Upper lobe of left lung (tissue), 6 donors: ENCODE measurements at places on chromosomes 5 and 9. TPM values are rescaled to one million over a fixed set of nuclear protein-coding genes. Genes with fewer than 3 reads are reported as not detected.

DNA sequence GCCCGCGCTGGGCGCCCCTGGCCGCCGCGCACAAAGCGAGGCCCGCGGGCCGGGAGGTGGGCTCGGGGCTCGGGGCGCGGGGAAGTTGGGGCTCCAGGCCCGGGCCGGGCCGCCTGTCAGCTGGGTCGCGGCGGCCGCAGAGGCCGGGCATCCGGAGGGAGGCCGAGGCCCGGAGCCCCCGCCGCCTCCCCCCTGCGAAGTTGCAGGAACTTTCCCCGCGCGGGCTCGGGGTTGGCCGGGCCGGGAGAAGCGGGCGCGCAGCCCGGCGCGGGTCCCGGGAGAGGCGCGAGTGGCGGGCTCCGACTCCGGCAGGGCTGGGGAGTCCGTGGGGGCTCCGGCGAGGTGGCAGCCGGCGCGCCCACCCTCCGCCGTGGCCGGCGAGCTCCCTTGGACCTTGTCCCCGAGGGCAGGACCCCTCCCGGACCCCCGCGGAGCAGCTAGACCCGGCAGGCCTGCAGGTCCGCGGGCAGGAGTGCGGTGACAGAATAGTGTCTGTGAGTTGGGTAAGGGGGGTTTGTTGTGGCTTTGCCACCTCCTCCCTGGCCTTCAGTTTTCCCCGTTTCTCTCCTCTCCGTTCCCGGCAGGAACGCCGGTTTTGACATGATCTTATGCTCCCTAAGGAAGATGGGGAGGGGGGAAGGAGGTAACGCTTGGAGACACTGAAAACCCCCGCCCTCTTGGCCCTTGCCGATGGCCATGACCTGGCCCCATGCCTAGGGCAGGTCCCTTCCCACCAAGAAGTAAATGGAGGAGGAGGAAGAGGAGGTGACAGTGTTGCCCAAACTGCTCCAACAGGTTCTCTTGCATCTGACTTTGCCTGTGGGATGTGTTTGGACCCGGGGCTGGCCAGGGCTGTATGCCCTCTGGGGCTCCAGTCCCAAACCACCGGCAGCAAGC, 942 bp downstream of the PHF2 start:
- peak overlapping the region; percentile 69 for H3K4me3 ChIP-seq
- peak overlapping the region; percentile 94 for H3K27ac ChIP-seq
- peaks cover 48% of the 10 kb centered on the region for H3K4me1 ChIP-seq
- DNase-seq, result peak; percentile 46

NR2F1 gene
- 39.7 TPM for total RNA-seq

DNM1 gene
- 17.8 TPM for total RNA-seq

DNA sequence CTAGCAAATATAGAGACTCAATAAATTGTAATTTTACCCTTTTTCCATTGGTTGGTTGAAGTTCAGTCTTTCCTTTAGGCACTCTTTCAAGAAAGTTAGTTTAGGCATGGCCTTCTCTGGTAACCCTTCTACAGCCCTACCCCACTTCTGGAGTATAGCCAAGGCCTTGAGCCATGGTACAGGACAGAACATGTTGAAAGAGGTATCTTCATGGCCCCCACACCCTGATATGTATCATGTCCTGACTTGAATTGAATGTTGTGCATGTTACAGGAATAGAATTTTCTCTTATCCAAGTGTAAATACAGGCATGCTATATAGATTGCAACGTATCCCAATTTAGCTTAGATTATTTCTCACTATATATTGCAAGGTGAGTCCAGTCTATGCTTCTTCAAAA, 175.6 kb downstream of the CD180 start:
- peak overlapping the region; percentile 26 for H3K27ac ChIP-seq
- no peaks in the 10 kb centered on the region for H3K36me3 ChIP-seq
- H3K27me3 ChIP-seq, result no peaks in the 10 kb centered on the region
- DNase-seq, result no peak
- H3K4me3 ChIP-seq, result no peak overlapping the region

MYMK gene
- total RNA-seq, result not detected

DNA sequence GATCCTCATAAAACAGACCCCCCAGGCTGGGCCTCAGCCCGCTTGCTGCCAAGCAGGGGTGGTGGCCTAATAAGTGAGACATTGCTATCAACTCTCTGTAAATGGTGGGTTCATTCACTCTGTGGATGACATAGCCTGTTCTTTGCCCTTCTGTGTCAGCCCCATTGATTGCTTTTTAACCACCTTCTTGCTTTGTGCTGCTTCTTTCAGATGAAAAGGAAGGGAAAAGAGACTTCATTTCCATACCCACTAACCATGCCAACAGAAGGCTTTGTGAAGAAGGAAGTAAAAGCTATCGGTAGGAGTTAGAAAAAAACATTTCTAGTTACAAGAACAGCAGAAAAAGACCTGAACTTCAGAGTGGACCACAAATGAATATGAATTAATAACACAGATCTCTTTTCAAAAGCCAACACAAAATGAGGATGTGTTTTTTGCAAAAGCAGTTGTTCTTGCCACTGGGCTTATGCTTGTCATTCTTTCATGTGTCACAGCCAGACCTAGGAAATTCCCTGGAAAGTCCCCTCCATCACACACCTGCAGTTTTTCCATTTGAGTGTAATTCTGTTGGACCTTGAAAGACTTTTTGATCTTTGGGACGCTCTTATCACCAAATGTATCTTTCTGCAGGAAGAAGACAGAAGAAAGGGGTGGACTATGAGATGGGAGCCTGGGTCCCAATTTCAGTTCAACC, 507.7 kb downstream of the CCDC171 start:
- H3K27ac ChIP-seq, result no peak overlapping the region
- H3K4me3 ChIP-seq, result no peak overlapping the region
- no peaks in the 10 kb centered on the region for H3K27me3 ChIP-seq
- no peaks in the 10 kb centered on the region for H3K4me1 ChIP-seq
- no peak for DNase-seq

ASPN gene
- total RNA-seq, result 7.9 TPM

GRCh38 chr5:127040796-127041520, 10.6 kb upstream of the MARCHF3 start:
- DNase-seq, result no peak
- H3K27ac ChIP-seq, result peak overlapping the region; percentile 8
- H3K36me3 ChIP-seq, result no peaks in the 10 kb centered on the region

CLTA gene
- 188 TPM for total RNA-seq

GRCh38 chr9:19748278-19749126, 40.3 kb downstream of the SLC24A2 start:
- no peak overlapping the region for H3K4me3 ChIP-seq
- H3K36me3 ChIP-seq, result no peaks in the 10 kb centered on the region
- no peaks in the 10 kb centered on the region for H3K4me1 ChIP-seq
- DNase-seq, result no peak
- H3K27me3 ChIP-seq, result no peaks in the 10 kb centered on the region

BTNL3 gene
- not detected for total RNA-seq

DNA sequence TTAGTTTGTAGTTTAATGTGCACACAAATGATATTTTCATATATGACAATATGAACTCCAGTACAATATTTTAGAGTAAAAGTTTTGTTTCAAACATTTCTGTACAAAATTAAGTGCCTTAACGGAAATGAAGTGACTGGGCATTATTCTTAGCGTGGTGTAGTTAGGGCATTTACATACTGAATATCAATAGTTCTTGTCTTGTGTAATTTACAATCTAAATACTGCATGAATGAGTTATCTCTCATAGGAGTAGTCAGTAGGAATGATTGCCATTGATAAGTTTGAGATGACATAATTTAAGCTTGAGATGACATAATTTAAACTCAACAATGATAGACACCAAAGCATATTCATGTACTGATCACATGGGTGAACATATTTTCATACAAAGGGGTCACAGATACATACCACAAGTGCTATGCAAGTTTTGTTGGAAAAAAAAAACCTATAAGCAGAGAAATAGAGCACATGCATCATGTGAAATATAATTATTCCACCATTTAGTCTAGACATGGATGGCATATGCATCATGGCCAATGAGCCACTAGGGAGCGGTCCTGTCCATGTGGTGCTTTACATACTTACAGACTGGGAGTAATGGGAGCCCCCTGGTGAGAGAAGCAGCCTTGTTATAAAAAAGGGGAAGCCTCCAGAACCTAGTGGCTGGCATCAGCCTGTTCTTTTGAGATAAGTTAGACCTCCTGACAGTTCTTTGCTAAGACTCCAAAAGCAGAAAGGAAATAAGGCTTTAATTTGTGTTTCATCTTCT, 1523.9 kb downstream of the MAT2B start:
- H3K4me3 ChIP-seq, result no peak overlapping the region
- H3K27ac ChIP-seq, result no peak overlapping the region
- no peaks in the 10 kb centered on the region for H3K4me1 ChIP-seq
- H3K36me3 ChIP-seq, result no peaks in the 10 kb centered on the region
- no peak for DNase-seq

GRCh38 chr9:26462213-26462612, 430.4 kb downstream of the CAAP1 start:
- H3K36me3 ChIP-seq, result no peaks in the 10 kb centered on the region
- no peak overlapping the region for H3K27ac ChIP-seq
- no peak for DNase-seq
- H3K4me1 ChIP-seq, result no peaks in the 10 kb centered on the region

DNA sequence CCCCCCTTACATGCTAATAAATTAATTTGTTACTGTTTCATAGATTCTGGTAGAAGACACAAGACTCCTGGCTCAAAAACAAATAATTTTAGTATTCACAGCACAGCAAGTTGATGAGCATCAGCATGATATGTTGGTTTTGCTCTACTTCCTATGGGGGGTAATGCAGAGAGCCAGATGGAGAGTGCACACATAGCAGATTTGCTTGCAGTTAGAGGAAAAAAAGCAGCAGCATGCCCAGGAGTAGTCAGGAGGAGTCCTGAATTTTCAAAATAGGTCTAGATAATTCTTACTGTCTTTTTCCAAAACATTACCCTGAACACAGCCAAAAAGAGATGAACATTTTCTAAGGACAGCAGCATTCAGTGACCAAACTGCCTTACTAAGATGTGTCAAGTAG, 261.3 kb downstream of the COX7C start:
- no peak for DNase-seq
- H3K4me1 ChIP-seq, result no peaks in the 10 kb centered on the region
- H3K27me3 ChIP-seq, result no peaks in the 10 kb centered on the region
- no peak overlapping the region for H3K27ac ChIP-seq
- H3K36me3 ChIP-seq, result no peaks in the 10 kb centered on the region
- no peak overlapping the region for H3K4me3 ChIP-seq

CARD19 gene
- 34.8 TPM for total RNA-seq

GRCh38 chr5:150512368-150512747, 4.4 kb downstream of the NDST1 start:
- H3K4me1 ChIP-seq, result peaks cover 88% of the 10 kb centered on the region
- DNase-seq, result no peak
- H3K4me3 ChIP-seq, result no peak overlapping the region
- peak overlapping the region; percentile 83 for H3K27ac ChIP-seq

- no peaks in the 10 kb centered on the region for H3K36me3 ChIP-seq
- no peak overlapping the region for H3K27ac ChIP-seq
- H3K27me3 ChIP-seq, result no peaks in the 10 kb centered on the region
- no peak overlapping the region for H3K4me3 ChIP-seq
- no peaks in the 10 kb centered on the region for H3K4me1 ChIP-seq
These were observed 52.8 kb upstream of the GRHPR start for GRCh38 chr9:37369671-37370070.

IFNA10 gene
- total RNA-seq, result not detected

- DNase-seq, result no peak
- no peaks in the 10 kb centered on the region for H3K4me1 ChIP-seq
- H3K27ac ChIP-seq, result no peak overlapping the region
- no peak overlapping the region for H3K4me3 ChIP-seq
- H3K27me3 ChIP-seq, result no peaks in the 10 kb centered on the region
- H3K36me3 ChIP-seq, result no peaks in the 10 kb centered on the region
These were observed 517.5 kb downstream of the EFNA5 start for GRCh38 chr5:107153283-107153682.

DNA sequence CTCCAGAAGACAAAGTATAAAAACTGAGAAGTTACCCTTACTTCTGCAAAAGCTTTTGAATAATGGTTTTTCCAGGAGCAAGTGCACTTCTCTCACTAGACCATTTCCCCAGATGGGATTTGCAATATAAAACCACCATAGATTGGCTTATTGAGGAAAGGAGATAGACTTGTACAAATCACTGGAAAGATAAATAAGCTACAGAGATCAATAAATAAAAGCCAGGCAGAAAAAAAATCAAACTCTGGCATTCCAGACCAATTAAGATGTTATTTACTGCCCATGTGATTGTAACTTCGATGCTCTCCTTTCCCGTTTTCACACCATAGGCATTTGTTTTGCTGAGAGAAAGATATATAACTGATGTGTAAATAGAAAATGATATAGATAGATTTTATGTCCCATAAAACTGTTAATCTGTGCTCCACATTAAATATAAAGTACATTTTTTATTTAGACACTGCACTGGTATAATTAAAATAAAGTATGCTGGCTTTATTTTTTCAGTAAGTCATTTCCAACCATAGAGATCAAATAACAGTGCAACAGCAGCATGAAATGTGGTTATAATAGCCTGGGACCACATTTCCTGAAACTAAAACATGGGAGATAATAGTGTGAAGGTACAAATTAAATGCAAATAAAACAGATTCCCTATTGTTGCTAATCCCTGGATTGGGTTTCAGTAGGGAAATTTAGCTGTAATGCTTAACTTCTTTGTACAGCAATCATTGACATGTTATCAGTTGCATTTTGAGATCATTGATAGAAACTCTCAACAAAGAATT, 177.7 kb downstream of the NR2F1-AS1 start:
- H3K27ac ChIP-seq, result no peak overlapping the region
- H3K4me1 ChIP-seq, result no peaks in the 10 kb centered on the region
- H3K4me3 ChIP-seq, result no peak overlapping the region
- H3K27me3 ChIP-seq, result no peaks in the 10 kb centered on the region

DNA sequence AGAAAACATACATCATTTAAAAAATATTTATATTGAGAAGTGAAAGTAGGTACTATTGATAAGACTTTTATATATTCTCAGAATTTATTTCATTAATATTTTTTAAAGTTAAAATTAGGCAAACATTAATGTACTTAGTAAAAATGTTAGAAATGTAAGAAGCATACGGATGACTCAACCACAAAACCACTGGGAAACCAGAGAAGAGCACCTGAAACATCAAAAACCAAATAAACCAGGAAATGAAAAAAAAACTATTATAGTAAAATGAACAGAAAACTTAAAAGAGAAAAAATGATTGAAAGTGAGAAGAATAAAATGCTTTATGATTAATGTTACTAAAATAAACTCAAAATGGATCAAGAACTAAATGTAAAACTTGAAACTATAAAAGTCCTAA, 233.2 kb upstream of the DAB2 start:
- H3K27ac ChIP-seq, result no peak overlapping the region
- DNase-seq, result no peak
- no peaks in the 10 kb centered on the region for H3K27me3 ChIP-seq
- H3K4me1 ChIP-seq, result no peaks in the 10 kb centered on the region

GRCh38 chr5:53364061-53364460, 116.4 kb upstream of the FST start:
- no peak for DNase-seq
- no peaks in the 10 kb centered on the region for H3K36me3 ChIP-seq
- peaks cover 4% of the 10 kb centered on the region for H3K4me1 ChIP-seq
- H3K4me3 ChIP-seq, result no peak overlapping the region

DNA sequence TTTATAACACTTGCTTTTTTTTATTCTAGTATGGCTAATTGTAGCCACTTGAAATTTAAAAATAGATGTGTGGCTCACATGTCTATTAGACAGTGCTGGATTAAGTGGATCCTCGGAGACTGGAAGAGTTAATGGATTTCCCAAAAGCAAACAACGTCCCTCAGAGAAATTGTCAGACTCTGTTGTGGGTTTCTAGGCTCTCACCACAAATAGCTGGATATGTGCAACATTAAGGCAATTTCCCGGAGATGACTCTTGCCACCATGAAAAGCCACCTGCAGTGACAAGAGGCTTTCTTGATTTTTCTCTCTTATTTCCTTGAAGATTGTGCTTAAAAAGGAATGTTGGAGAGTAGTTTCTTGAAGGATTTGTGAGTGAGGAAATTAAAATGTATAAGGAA, 43.2 kb downstream of the TMEM167A start:
- no peaks in the 10 kb centered on the region for H3K4me1 ChIP-seq
- no peak overlapping the region for H3K27ac ChIP-seq
- DNase-seq, result no peak
- H3K36me3 ChIP-seq, result no peaks in the 10 kb centered on the region
